ENCODE measurements at places on chromosomes 3 and 15.

DNA sequence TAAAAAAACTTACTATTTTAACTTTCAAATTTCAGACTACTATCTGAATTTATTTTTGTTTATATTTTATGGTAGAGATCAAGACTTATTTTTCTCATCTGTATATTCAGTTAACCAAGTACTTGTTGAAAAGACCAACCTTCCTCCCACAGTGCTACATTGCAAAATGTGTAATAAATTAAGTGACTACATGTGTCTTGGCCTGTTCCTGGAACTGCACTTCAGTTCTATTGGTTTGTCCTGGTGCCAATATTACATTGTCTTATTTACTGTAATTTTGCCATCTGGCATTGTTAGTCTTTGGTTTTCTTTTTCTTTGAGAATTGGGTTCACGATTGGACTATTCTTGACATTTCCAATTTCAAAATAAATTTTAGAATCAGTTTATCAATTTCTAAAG, 138.4 kb upstream of the KCNMB2 start:
- no peak overlapping the region for H3K27ac ChIP-seq
- H3K36me3 ChIP-seq = no peaks in the 10 kb centered on the region
- no peak for DNase-seq
- peaks cover 20% of the 10 kb centered on the region for H3K27me3 ChIP-seq
- H3K4me1 ChIP-seq = no peaks in the 10 kb centered on the region

DNA sequence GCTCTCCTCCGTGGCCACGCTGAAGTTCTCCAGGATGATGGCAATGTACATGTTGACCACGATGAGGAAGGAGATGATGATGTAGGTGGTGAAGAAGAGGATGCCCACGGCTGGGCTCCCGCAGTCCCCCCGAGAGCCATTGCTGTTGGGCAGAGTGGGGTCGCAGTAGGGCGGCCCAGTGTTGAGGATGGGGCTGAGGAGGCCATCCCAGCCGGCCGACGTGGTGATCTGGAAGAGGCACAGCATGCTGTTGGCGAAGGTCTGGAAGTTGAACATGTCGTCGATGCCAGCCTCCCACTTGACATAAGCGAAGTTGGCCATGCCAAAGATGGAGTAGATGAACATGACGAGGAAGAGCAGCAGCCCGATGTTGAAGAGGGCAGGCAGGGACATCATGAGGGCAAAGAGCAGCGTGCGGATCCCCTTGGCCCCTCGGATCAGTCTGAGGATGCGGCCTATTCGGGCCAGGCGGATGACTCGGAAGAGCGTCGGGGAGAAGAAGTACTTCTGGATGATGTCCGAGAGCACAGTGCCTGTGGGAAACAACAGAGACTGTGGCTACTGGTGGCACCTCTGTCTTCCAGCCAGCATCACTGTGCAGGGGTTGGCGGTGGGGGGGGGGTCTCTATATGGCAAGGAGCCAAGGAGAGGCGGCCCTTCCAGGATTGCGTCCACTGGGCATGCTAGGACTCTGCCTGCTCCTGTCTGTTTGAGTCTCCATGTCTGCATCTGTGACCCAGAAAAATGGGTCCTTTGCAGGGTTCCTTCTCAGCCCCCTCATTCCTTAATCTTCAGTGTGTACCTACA, 55.1 kb downstream of the EXOG start:
- H3K27ac ChIP-seq = no peak overlapping the region
- peaks cover 48% of the 10 kb centered on the region for H3K27me3 ChIP-seq
- DNase-seq = no peak
- no peaks in the 10 kb centered on the region for H3K4me1 ChIP-seq

GRCh38 chr3:110181226-110181625, 843.9 kb upstream of the DPPA4 start:
- H3K4me1 ChIP-seq = no peaks in the 10 kb centered on the region
- no peaks in the 10 kb centered on the region for H3K27me3 ChIP-seq
- H3K4me3 ChIP-seq = no peak overlapping the region
- no peak overlapping the region for H3K27ac ChIP-seq
- no peak for DNase-seq

DNA sequence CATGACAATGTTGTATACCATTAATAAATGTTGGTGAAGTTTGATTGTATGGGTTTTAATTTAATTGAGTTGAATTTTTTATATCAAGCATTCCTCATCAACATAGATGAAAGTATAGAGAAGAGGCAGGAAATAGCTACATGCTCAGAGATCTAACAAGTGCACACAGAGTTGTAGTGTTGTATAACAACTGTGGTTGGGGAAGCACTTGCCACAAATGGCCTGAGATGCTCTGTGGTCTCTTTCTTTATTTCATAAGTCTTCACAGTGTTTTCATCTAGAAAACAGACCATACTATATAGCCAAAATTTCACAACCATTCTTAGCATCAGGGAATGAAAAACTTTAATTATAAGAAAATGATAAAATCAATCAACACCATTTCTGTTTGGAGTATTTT, 682.6 kb upstream of the NECTIN3 start:
- H3K36me3 ChIP-seq = no peaks in the 10 kb centered on the region
- no peak overlapping the region for H3K27ac ChIP-seq
- no peak for DNase-seq
- H3K4me3 ChIP-seq = no peak overlapping the region
- H3K4me1 ChIP-seq = no peaks in the 10 kb centered on the region

DNA sequence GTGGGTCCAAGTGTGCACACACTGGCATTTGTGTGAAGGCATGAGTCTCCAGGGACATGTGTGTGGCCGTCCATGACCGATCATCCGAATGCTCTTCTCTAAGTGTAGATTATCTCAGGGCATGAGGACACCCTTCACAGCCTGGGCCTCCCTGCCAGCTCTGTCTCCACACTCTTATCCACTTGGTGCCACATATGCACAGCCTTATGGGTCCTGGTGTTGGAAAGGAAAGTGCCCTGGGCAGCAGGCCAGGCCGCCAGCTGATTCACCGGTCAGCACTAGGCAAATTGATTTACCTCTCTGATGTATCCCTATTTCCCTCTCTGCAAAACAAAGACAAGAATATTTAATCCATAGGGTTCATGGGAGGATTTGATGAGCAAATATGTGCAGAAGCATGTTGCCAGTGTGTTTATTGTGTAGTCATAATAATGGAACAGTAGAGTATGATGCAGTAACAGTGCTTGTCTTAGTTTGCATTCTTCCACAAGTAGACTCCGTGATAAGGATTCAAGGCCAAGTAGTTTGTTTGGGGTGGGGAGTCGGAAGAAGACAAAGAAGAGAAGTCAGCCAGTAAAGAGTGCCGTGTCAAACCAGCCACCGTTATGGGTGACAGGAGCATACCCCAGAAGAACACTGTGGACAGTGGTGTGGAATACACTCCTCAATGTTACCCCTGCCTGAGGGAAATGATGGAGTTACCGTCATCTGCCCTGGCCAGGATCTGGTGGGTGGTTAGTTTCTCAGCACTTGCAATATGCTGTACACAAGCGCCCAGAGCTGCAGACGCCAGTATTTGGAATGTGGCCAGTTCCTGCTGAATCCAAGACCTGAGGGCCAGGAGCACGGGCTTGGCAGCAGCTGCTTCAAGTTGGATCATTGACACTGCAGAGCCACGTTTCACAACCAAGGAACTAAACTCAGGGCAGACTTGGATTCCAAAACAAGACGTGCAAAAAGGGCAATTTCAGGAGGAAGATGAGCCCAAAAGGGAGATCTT, 85.1 kb downstream of the MTHFS start:
- H3K27me3 ChIP-seq = peaks cover 6% of the 10 kb centered on the region
- no peak overlapping the region for H3K4me3 ChIP-seq
- DNase-seq = no peak
- no peaks in the 10 kb centered on the region for H3K4me1 ChIP-seq
- no peak overlapping the region for H3K27ac ChIP-seq

DNA sequence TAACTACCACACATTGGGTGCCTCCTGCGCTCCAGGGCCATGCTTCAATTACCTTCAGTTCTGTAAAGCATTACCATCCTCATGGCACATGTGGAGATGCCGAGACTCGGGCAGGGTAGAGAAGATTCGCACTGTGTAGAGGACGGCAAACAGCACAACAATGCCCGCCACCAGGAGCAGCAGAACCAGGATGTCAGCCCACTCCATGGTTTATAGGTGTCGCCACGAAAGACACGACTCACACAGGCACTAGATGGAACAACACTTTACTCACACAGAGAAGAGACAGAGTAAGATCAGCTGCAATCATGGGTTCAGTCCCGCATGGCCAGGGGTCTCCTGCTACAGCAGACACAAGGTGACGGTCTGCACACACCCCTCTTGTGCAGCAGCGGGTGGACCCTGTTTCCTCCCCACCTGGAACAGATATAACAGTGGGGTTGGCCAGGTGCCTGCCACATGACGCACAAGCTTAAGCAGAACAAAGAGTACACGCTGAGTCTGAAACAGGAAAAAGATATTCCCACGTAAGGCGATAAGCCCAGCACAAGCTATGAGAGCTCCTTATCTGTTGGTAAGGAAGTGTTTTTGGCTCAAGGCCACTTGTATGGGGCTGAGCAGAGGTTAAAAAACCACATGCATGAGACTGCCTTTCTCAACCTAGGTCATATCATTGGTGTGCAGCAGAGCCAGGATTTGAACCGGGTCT, 2.5 kb upstream of the TBC1D21 start:
- peaks cover 90% of the 10 kb centered on the region for H3K27me3 ChIP-seq
- H3K27ac ChIP-seq = no peak overlapping the region
- peaks cover 4% of the 10 kb centered on the region for H3K36me3 ChIP-seq
- no peak overlapping the region for H3K4me3 ChIP-seq
- H3K4me1 ChIP-seq = no peaks in the 10 kb centered on the region
- no peak for DNase-seq

- no peaks in the 10 kb centered on the region for H3K36me3 ChIP-seq
- peaks cover 38% of the 10 kb centered on the region for H3K27me3 ChIP-seq
- no peak for DNase-seq
- no peaks in the 10 kb centered on the region for H3K4me1 ChIP-seq
- H3K4me3 ChIP-seq = no peak overlapping the region
- peak overlapping the region; percentile 36 for H3K27ac ChIP-seq
Measured at GRCh38 chr3:127744875-127745274, 72.1 kb downstream of the ABTB1 start.

GRCh38 chr15:74378848-74379247, 11.4 kb upstream of the CYP11A1 start:
- peaks cover 20% of the 10 kb centered on the region for H3K4me1 ChIP-seq
- no peak overlapping the region for H3K27ac ChIP-seq
- no peak overlapping the region for H3K4me3 ChIP-seq
- no peak for DNase-seq

DNA sequence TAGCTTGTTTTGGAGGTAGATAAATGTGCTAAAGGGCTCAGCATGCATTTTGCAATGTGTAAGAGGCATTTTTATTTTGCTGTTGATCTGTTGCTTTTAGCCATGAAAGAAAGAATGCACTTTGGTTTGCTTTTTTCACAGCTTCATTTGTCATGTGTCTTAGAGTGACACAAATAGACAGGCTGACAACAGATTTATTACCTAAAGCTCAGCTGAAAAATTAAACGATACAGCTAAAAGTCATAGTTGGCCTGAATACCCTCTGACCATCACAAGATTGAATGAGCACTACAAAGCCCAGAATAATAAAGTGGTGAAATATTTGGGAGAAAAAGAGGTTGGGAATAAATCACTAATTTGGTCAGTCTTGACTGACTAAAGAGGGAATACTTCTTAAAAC, 723.1 kb downstream of the CADM2 start:
- no peak for DNase-seq
- no peaks in the 10 kb centered on the region for H3K4me1 ChIP-seq
- no peak overlapping the region for H3K27ac ChIP-seq
- no peaks in the 10 kb centered on the region for H3K36me3 ChIP-seq
- no peak overlapping the region for H3K4me3 ChIP-seq

GRCh38 chr3:172150913-172151650, 111.7 kb downstream of the FNDC3B start:
- no peak overlapping the region for H3K27ac ChIP-seq
- DNase-seq = no peak
- peaks cover 51% of the 10 kb centered on the region for H3K4me1 ChIP-seq
- H3K27me3 ChIP-seq = no peaks in the 10 kb centered on the region
- no peak overlapping the region for H3K4me3 ChIP-seq
- H3K36me3 ChIP-seq = peaks cover 3% of the 10 kb centered on the region

- peaks cover 39% of the 10 kb centered on the region for H3K4me1 ChIP-seq
- H3K36me3 ChIP-seq = peaks cover 2% of the 10 kb centered on the region
- DNase-seq = no peak
- peak overlapping the region; percentile 73 for H3K4me3 ChIP-seq
- H3K27ac ChIP-seq = peak overlapping the region; percentile 82
- H3K27me3 ChIP-seq = peaks cover 8% of the 10 kb centered on the region
Measured at GRCh38 chr15:73631915-73632669, 1.1 kb downstream of the NPTN start.

DNA sequence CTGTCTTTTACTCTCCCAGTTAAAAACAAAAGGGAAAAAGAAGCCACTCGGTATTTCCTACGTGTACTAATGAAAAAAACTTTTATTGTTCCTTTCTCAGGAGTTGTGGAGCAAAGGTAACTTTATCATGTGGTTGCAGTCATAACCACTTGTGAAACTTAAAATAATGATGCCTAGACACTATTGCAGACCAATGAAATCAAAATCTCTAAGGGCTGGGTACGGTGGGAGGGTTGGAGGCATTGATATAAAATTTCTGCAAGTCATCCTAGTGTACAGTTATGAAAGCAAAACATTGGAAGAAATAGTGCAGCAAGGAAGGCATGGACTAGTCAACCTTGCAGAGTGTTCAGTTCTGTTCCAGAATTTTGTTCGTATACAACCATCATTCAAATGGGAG, 808.8 kb downstream of the TUSC7 start:
- no peak for DNase-seq
- no peaks in the 10 kb centered on the region for H3K36me3 ChIP-seq
- no peak overlapping the region for H3K27ac ChIP-seq
- H3K4me1 ChIP-seq = no peaks in the 10 kb centered on the region
- H3K27me3 ChIP-seq = no peaks in the 10 kb centered on the region

DNA sequence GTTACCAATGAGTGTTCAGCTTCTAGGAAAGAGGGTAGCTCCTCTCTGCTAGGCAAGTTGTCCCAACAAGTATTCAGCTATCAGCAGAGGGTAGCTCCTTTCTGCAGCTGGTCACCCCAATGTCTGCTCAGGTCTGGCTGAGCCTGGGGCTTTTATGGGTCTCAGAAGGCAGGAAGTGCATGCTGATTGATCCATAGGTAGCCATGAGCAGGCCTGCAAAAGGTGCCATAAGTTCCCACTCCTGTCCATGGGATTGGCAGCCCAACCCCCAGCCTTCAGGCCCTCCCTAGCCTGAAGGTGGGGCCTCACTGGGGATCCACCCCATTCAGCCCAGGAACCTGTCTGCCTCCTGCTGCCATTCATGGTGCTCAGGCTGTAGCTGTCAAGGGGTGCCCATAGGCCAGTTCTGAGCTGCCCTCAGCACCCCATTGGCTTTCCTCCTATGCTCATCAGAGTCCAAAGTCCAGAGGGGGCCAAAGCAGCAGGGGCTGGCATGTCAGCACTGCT, 34.6 kb upstream of the DNAJC13 start:
- H3K4me1 ChIP-seq = peaks cover 4% of the 10 kb centered on the region
- no peak overlapping the region for H3K4me3 ChIP-seq
- no peak for DNase-seq
- H3K36me3 ChIP-seq = peaks cover 3% of the 10 kb centered on the region
- no peak overlapping the region for H3K27ac ChIP-seq
